ENCODE measurements at places on chromosomes 5 and 9. TPM values are rescaled to one million over a fixed set of nuclear protein-coding genes. Genes with fewer than 3 reads are reported as not detected.

ZNF189 gene
- 10.5 TPM for total RNA-seq

CCNJL gene
- 0.07 TPM for total RNA-seq

GRCh38 chr5:76500633-76501393 is 97.7 kb downstream of the IQGAP2 start:
- DNase-seq = no peak

- no peak for DNase-seq
Measured at GRCh38 chr5:40384782-40385390, 294.8 kb upstream of the PTGER4 start.

DNA sequence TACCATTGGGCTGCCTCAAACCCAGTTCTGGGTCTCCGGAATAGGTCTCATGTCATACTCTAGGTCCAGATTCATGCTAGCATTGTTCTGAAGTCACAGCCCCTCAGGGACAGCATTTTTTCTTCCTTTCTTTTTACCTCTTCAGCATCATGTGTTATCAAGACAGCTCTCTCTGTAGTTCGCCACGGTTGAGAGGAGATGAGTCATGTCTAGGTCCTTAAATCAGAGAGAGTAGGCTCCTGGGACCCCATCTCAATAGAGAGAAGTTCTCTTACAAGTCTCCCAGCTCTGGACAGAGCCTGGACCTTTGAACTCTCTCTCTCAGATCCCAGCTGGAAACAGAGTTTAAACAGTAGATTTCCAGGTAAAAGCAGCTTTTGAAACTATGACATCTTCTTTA is 332.4 kb upstream of the CD180 start:
- DNase-seq = no peak

- DNase-seq = no peak
Measured at GRCh38 chr5:44842496-44843282, 33.9 kb downstream of the MRPS30 start.

GRCh38 chr5:134136221-134136631 is 21.7 kb downstream of the TCF7 start:
- no peak for DNase-seq

- DNase-seq = no peak
Measured at GRCh38 chr5:138230261-138230660, 17.1 kb upstream of the CDC23 start.

DNA sequence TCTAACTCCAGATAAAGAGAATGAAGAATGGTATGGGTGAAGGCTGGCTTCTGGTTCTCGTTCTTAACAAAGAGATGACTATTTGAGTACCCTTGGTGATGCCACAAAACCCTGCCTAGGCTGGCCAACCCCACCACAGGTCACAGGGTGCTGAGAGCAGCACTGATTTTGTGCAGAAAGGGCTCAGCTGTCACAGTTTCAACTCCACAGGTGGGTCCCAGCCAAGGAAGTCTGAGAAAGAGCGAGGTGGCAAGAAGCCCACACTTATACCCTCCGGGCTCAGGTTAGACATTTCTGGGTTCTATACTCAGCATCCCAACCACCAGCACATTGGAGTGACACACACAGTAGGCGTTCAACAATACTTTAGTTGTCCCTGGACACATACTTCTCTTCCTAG is 118.1 kb downstream of the SLIT3 start:
- no peak for DNase-seq
